ENCODE measurements at places on chromosomes 13 and 19. TPM values are rescaled to one million over a fixed set of nuclear protein-coding genes. Genes with fewer than 3 reads are reported as not detected.

SLC15A1 gene
- not detected for total RNA-seq

DNA sequence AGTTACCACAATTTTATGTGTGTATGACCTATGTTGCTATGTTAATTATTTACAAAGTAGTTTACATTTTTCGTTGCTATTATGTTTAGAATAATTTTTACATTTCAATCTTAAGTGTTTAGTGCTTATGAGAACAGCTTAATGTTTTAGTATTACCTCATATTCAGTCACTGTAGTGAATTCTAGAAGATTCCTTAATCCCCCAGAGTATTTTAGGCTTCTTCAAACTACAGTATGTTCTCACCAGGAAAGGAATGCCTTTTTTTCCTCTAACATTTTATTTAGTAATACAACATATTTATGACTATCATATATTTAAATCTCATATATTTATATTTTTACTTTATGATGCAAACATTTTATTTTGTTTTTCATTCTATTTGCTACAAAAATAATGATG is 612.1 kb upstream of the KLHL1 start:
- no peak for DNase-seq
- H3K27ac ChIP-seq: no peak overlapping the region
- H3K27me3 ChIP-seq: no peaks in the 10 kb centered on the region

- peaks cover 8% of the 10 kb centered on the region for H3K4me1 ChIP-seq
- no peaks in the 10 kb centered on the region for H3K36me3 ChIP-seq
- no peaks in the 10 kb centered on the region for H3K27me3 ChIP-seq
- no peak overlapping the region for H3K27ac ChIP-seq
- no peak overlapping the region for H3K4me3 ChIP-seq
These were observed 5.5 kb upstream of the ZNF428 start for GRCh38 chr19:43624933-43625332.

ZFP14 gene
- 1.5 TPM for total RNA-seq

FAM216B gene
- total RNA-seq: 22.0 TPM

DNA sequence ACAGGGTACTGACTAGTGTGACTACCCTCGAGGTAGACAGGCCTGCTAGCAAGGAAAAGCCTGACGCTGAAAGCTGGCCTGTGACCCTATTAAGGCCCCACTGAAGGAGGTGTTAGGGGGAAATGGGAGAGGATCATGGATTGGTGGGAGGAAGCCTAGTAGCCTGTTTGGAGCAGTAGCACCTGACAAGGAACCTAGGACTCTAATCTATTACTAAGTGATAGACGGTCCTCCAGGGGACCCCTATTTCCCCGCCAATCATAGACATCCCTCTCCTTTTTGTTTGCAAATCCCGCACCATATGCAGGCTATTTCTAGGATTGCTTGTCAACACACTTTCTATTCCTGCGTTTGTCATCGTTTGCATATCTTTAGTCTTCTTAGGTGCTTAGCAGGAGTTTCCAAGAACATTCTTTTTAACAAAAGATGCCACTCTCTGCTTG is 1338.8 kb upstream of the MIR17HG start:
- H3K27ac ChIP-seq: no peak overlapping the region

Data from right atrium auricular region (tissue), 2 donors.